ENCODE measurements at places on chromosomes 1 and 21.

GRCh38 chr1:192577145-192578140 lies 1.9 kb downstream of the RGS1 start:
- DNase-seq, result no peak

DNA sequence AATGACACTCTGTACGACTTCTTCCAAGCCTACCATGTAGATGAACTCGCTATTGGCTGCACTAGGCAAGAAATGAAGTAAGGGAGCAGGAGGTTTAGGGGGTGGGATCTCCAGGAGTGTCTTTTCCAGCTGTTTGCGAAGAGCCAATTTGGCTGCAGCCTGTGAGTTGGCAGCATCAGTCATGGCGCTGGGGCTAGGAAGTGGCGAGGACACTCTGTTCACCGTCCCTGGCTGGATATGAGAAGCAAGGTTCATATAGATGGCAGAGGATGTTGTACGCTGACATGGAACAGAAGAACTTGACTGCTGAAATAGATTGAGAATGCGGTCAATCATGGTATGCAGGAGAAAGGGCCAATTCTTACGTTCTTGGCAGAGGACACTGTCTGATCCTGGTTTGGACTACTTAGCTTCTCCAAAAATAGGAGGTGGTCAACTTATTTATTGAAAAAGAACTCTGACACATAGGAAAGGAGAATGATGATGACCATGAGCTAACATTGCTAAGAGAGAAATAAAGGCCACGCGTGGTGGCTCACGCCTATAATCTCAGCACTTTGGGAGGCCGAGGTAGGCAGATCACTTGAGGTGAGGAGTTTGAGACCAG lies 41.2 kb downstream of the SLC27A3 start:
- no peak for DNase-seq

- DNase-seq, result no peak
Measured at GRCh38 chr1:8198522-8198921, 119.4 kb upstream of the SLC45A1 start.

DNA sequence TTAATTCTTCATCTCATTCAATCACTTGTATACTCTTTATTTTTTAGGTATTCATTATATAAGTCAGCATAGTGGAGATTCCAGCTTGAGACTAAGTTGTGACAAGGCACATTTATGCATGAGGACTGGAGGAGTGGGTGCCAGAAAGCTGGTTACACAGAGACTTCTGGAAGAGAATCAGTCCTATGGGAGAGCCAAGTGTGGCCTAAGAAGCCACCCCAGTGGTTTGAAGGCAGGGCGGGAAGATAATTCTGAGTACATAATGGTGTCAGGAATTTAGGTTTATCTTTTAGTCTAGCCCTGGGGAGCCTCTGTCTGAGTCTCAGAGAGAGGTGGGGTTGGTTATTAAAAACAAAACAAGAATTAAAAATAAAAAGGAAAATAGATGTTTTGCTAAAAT lies 83.0 kb downstream of the SPAG17 start:
- no peak for DNase-seq

DNA sequence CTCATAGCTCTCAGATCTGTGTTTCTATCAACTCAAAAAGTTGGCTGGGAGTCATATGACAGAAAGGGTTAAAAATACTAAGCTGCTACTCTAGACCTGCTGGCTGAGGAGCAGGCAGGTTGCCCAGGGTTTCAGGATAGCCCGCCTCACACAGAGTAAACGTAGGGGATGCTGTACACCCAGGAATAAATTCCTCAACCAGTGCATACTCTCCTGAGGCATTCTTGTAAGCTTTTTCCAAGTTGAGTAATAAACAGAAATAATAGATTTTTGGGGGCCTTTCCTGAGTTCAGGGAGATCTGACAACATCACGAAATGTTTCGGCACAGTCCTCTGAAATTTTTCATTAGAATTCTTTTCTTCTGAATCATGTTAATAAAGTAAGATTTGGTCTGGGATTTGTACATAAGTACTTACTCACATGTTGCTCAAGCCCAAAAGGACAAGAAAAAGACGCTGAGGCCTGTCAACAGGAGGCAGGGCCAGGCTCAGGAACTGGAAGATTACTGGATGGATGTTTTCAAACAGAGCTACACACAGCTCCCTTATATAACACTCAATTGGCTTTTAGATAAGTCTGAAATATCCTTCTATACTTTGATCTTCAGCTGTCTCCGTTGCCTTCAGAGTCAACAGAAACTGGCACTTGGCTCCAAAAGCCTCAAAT lies 41.0 kb downstream of the TGFBR3 start:
- DNase-seq, result no peak

GRCh38 chr21:15301014-15301413 lies 236.2 kb upstream of the NRIP1 start:
- DNase-seq, result no peak

DNA sequence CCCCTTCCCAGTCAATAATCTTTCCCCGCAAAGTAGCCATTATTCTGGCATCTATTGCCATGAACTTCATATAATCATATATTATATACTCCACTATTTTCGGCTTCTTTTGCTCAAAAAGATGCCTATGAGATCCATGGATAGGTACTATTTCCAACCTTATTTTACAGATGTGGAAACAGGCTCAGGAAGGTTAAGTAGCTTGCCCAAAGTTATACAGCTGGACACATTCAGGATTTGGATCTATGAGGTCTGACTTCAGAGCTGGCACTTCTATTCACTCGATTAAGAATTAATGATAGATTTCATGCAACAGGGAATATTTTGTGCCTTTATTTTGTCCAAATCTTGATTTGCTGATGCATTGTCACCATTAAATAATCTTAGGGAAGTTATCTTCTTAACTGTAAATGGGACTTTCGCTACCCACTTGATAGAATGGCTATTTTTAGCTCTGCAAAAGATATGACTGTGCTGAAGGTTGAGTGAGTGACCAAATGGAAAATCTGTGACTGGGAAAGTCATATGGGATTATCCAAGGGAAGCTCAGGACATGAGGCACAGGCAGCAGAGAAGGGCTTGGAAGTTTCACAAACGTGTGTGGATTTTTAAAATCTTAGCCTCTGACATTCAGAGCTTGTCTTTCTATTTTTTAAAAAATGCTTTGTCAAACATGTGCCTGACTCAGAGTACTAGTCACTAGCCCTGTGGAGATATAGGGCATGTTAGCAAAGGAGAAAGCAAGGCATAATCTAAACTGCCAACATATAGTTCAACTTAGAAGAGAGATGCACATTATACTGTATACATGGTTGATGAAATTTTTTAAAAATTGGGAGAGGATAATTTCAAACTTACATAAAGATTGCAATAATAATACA lies 36.5 kb downstream of the GIPC2 start:
- DNase-seq, result no peak

GRCh38 chr21:31886915-31887314 lies 14.1 kb downstream of the HUNK start:
- DNase-seq, result no peak

Measured in NCI-H187 treated with DMSO at 0.1 percent for 48 hours (cell line).